AG09319 (cell line): ENCODE measurements at places on chromosomes 13 and 19.

DNA sequence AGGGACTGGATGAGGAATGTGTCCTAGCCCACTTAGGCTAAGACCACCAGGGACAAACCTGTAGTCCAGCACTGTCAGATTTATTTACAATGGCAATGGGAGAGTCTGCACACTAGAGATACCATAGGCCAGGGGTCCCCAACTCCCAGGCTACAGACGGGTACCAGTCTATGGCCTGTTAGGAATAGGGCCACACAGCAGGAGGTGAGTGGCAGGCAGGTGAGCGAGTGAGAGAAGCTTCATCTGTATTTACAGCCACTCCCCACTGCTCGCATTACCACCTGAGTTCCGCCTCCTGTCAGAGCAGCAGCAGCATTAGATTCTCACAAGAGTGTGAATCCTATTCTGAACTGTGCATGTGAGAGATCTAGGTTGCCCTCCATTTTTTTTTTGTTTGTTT lies 2.4 kb downstream of the THAP8 start:
- DNase-seq, result no peak

GRCh38 chr13:20431080-20431479 lies 94.6 kb downstream of the CRYL1 start:
- DNase-seq, result no peak

DNA sequence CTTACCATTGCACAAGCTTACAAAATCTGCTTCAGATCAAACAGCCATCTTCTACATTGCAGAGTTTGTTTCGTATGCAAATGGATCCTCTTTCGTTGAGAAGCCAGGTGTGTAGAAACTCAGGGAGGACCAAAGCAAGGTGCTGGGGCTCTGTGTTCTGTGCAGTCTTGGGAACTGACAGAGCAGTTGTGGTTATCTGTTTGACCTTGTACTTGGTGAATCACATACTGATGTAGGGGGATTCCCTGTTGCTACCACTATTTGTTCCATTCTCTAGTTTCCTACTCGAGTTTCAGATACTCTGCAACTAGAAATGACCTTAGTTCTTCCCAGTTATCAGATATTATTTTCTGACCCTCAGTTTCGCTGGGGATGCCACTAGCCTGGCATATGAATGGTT lies 95.2 kb upstream of the CLDN10 start:
- DNase-seq, result no peak

DNA sequence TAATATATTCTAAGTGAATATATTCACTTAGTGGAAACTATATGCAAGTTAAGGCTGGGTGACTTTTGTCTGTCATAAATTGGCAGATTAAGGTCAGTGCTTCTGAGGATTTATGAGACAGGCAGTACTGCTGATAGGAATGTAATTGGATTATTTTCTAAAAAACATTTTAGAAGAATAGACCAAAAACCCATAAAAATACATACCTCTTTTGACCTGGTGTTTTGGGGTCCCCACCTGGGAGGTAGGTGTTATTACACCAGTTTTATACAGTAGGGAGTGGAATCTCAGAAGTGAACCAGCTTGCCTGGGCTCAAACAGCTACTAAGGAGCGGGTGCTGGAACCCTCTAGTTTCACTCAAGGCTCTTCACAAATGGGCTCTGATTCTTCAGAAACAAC lies 25.3 kb downstream of the COG3 start:
- DNase-seq, result no peak

GRCh38 chr13:21328201-21328600 lies 130.9 kb downstream of the ZDHHC20 start:
- no peak for DNase-seq

GRCh38 chr13:89212186-89212585 lies 1541.0 kb downstream of the SLITRK5 start:
- DNase-seq, result no peak

DNA sequence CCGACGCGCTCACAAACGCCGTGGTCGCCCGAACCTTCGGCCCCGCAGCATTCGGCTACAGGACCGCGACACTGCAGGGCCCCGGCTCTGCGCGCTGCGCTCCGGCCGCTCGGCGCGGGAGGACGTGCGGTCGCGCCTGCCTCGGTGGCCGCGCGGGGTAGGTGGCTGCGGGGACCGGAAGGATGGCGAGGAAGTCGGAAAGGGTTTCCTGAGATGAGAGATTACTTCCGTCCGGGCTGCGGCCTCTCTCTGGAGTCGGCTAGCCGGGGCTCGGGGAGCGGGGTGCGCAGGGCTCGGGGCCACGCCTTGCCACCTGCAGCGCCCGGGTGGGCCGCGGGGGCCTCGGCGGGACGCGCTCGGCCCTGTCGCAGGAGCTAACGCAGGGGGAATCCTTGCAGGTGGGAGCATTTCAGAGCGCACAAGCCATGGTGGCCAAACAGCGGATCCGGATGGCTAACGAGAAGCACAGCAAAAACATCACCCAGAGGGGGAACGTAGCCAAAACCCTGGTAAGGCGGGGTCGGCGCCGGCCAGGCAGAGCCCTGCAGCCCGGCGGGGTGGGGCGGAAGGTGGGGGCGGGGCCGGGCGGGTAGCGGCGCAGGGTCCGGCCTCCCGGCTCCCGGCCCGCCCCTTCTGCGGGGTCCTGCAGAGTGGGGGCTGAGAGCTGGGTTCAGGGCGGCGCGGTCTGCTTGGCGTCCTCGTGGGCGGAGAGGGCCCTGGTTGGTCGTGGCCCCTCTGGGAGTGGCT lies at the start of gene SERP2:
TSS of gene SERP2 (plus strand) at position 224 of the 747 bp plus-strand sequence. CDS start at position 426, 202 bp downstream.
- DNase-seq, result no peak

DNA sequence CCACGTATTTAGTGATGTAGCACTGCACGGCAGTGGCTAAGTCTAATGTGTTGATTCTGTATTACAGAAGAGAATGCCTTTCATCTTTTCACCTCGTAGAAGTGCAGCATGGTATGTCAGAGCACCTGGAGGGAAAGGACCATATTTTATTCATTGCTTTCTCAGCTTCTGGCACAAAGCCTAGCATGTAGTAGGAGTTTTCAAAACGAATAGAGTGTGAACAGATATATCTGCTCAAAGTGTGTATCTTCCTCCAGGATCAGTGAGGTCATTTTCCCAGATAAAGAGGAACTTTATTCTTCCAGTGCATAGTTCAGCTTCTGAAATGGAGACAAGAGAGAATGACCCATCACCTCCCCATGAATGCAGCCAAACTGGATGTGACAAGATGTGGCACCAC lies 21.2 kb upstream of the PCDH8 start:
- DNase-seq, result no peak

DNA sequence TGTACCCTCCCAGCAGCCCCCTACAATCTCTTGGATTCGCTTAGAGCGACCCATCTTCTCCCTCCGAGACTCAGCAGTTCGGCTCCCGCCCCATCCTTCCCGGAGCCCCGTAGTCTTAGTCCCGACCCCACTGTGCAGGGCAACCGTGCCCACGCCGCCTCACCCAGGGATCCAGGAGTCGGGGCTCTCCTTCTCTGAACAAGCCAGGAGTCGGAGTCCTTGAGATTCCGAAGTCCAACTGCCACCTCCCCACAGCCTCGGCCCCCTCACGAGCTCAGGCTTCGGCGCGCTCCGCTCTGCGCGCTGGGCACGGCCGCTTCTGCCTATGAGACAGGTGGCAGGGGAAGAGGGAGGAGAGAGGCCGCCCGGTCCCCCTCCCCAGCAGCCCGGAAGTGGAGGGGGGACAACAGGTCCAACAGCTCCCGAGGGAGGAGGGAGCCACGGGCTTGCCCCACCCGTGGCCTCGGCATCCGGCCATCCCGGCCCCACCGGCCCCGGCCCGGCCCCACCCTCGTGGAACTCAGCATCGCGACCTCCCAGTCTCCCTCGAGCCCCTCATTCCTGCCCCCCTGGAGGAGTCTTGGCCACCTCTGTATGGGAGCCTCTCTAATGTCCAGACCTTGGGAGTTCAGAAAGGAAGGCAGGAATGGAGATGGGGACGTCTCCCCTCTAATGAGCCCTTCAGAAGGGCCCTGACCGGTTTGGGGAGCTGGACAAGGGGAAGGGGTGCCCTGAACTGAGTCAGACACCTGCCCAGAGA lies at the start of gene PHLDB3:
TSS of gene PHLDB3 (minus strand) at position 321 of the 760 bp plus-strand sequence. CDS start 628 bp downstream, outside the sequence.
- DNase-seq, result no peak

DNA sequence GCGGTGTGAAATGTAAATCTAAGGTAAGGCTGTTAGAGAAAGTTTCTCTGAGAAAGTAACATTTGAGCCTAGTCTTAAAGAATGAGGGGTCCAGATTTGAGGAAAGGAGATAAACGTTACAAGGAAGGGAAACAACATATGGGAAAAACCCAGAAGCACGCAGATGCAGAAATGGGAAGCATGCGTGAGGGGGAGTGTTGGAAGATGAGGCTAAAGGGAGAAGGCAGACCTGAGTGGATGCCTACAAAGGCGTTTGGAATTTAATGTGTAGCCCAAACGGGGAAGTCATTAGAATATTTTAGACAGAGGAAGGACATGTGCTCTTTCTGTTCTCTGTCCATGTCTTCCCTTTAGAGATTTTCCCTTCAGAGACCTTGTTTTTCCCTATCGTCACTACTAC lies 61.0 kb downstream of the TPT1 start:
- no peak for DNase-seq

GRCh38 chr13:31151837-31152236 lies 9.9 kb downstream of the HSPH1 start:
- DNase-seq, result no peak

- no peak for DNase-seq
Measured at GRCh38 chr13:98372876-98373275, 195.8 kb upstream of the RNF113B start.

GRCh38 chr19:48964205-48965039 lies 687 bp upstream of the FTL start:
- no peak for DNase-seq

- DNase-seq, result no peak
Measured at GRCh38 chr19:52120286-52120685, 19.5 kb downstream of the ZNF616 start.

DNA sequence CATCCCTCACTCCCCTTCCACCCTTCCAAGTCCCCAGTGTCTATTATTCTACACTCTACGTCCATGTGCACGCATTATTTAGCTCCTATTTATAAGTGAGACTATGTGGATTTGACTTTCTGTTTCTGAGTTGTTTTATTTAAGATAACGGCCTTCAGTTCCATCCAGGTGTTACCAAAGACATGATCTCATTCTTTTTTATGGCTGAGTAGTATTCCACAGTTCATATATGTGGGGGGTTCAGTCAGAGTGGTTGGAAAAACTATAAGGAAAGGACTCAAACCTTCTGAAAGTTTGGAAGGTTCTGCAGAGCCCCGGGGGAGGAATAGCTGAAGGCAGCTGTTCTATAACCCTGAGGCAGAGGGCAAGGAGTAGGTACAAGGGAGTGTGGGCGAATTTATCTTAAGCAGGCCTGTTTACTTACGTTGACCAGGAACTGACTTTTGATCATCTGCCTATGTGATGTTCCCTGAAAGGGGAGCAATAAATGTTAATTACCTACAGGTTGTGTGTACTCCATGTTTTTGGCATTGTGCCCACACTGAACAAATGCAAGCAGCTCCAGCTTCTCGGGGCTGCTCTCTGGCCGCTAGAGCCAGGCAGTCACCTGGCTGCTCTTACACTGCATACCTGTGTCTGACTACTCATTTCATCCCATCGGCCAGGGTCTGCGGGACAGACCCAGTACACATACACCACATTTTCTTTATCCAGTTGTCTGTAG lies 13.5 kb upstream of the ADGRE1 start:
- DNase-seq, result no peak

DNA sequence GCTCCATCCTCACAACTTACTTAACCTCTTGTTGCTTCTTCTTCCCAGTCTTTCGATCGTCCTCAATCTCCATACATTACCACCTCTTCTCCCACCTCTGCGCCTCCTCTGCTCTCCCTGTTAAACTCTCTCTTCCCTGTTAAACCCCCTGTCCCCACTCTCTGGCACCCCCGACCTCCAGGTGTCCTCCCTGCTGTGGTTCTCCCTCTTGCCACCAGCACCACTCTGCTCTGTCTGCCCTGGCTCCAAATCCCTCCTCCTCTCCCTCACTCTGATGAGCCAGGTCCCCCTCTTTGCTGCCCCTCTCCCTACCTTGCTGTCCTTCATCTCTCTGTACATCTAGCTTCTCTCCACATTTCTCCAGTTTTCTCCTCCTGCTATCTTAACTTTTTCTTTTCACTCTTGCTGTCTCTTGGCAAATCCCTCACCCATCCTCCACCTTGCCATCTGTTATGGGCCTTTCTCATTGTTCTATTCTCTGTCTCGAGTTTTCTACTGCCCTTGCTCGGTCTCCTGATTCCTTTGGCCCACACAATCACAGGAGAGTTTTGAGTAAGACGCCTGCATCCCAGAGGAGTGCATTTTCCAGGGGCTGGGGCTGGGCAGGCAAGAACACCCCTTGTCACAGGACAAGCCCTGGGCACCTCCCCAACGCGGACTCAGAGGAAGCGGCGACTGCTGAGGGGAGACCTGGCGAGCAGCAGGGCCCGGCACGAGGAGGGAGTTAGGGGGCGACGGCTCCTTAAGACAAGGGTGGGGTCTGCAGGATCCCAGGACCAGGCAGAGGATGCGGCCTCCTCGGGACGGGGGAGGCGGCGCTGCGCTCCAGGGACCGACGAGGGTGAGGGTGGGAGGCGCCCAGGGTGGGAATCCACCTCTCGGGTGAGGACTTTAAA lies 21.4 kb upstream of the ERVV-1 start:
- DNase-seq, result no peak

GRCh38 chr19:12580180-12580694 lies 29.0 kb upstream of the ZNF564 start:
- DNase-seq, result no peak

DNA sequence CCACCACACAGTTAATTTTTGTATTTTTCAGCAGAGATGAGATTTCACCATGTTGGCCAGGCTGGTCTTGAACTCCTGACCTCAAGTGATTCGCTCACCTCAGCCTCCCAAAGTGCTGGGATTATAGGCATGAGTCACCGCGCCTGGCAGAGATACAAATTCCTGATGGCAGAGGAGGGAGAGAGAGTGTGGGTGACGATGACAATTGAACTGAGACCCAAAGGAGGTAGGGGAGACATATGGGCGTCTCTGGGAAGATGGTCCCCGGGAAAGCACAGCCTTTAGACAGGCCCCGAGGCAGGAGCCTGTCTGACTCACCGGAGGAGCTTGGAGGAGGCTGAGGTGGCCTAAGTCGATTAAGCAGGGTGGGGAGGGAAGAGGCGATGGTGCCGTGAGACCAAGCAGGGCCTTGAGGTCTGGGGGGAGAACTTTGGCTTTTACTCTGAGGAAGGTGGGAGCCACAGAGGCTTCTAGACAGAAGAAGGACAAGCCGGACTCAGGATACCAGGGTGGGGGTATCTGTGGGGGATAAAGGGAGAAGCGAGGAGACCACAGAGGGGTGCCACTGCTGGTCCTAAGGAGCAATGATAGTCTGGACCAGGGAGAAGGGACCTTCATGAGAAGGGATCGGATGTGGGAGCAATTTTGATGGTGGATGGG lies 38.2 kb downstream of the ARRDC2 start:
- no peak for DNase-seq

- DNase-seq, result no peak
Measured at GRCh38 chr13:70534466-70534865, 426.2 kb upstream of the KLHL1 start.

- no peak for DNase-seq
Measured at GRCh38 chr13:101205408-101205807, 210.9 kb downstream of the NALCN start.
